GDM1 (cell line): ENCODE measurements at places on chromosomes 16 and 17.

DNA sequence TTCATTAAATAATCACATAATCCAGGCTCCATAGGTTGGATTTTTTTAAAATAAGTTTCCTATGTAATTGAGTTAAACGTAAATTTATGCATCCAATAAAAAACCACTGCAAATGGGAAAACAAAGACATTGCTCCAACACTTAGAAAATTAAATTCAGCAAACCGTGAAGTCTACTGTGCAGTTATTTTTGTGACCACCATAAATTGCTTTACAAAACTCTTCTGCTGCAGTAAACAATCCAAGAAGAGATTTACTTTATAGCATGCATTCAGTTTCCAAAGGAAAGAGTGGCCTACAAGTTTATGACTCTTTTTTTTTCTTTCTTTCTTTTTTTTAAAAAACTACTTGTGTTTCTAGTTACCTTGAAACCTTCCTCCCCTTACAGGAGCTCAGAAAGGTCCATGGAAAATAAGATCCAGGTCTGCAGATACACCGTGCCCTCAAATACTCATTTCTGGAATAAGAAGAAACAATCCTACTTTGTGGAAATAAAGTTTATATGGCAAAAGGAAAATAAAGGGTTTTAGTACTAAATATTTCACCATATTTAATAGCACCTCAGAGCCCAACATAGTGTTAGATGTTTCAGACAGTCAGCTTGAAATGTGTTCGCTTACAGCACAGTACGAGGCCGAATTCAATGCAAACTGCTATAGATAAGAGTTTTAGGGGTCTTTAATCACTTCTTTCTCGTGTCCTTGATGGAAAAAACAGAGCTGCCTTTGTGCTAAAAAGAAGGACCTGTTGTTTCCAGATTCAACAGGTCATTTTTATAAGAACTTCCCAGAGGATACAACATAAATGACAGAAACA lies 3.2 kb downstream of the HS3ST3A1 start:
- DNase-seq: no peak

DNA sequence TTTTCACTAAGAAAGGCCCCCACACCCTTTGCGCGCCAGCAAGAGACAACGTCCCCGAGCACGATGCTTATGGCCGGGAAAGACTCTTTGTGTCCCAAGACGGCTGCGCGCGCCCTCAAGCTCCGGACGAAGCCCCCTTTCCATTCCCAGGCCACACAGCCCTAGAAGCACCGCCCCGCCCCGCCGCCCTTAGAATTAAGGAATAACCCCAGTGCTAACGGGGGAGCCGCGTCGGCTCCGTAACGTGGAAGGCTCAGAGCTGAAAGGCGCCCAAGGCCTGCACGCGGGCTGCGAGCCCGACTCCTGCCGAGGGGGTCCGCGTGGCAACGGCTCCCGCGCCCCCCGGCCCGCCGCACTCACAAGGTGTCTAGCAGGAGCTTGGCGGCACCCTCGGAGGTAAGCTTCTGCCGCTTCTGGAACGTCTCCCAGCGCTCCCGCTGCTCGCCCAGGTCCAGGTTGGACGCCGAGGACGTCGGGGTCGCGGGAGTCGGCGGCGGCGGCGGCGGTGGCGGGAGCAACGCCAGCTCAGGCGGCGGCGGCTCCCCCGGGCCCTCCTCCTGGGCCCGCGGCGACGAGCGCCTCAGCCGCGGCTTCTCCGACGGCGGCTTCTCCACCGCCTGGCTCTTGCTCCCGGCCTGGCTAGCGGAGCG lies 477 bp downstream of the CENPV start:
- DNase-seq: peak; percentile 54

DNA sequence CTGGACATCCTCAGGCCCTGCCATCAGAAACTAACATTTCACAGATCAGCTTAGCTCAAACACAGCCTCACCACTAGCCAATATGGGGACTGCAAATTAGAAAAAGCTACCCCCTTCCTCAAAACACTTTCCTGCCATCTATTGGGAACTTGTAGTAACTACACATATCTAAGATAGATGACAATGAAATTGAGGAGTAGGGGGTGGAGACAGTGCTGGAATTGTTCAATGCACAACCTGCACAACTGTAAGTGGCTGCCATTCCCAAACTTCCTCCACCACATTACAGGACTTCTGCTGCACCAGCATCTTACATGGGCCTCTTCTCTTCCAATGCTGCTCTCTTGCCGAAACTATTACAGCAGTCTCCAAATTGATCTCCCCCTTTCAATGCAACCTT lies 21.9 kb downstream of the AIPL1 start:
- peak; percentile 14 for DNase-seq

DNA sequence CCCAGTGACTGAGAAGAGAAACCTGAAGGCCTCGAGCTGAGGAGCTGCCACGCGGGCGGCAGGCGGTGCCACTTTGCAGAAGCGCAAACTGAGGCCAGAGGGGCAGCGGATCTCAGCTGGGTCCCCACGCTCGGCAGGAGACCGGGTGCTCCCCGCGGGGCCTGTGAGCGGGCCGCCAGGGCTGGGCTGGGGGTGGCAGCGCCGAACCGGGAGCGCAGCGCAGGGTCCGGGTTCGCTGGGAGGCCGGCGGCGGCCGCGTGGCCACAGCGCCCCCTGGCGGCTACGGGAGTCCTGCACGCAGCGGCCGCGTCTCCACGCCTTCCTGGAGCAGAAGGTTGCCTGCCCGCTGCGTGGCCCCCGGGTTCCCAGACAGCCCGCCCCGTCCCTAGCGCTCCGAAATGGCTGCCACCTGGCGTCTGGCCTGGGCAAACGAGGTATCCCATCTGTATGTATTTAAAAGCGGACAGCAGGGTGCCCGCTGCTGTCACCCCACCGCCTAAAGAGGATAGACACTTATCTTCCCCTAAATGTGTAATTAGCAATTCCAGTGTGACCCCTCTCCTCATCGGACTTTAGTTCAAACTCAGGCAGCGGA lies 96.1 kb upstream of the CDH5 start:
- DNase-seq: peak; percentile 27

- DNase-seq: no peak
Measured at GRCh38 chr16:3501783-3502400, 1.1 kb downstream of the CLUAP1 start.

GRCh38 chr16:26344976-26345375 lies 653.2 kb downstream of the HS3ST4 start:
- DNase-seq: no peak

DNA sequence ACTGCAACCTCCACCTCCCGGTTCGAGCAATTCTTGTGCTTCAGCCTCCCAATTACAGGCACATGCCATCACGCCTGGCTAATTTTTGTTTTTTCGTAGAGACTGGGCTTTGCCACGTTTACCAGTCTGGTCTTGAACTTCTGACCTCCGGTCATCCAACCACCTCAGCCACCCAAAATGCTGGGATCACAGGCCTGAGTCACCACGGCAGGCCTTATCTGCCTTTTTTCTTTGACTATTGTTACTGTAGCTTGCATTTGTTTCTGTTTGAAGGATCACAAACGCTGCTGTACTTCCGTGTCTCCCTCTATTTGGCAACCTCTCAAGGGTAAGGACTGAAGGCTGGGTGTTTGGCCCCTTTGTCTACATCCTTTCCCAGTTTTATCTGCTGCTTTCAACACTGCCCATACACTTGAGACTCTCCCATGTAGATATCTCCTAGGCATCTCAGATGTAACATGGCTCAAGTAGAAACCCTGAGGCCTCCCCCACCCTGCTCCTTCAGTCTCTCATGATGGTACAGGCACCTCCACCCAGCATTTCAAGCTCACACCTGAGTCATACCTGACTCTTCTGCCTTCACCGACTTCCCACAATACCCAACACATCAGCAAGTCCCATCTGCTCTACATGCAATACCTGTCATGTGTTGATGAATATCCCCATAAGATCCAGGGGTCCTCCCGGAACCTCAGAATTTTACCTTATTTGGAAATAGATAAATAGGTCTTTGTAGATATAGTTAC lies 219.0 kb downstream of the CPPED1 start:
- no peak for DNase-seq

GRCh38 chr16:20743591-20743990 lies 2.0 kb upstream of the THUMPD1 start:
- DNase-seq: no peak

- DNase-seq: no peak
Measured at GRCh38 chr17:1484676-1485422, 7.6 kb downstream of the MYO1C start.

DNA sequence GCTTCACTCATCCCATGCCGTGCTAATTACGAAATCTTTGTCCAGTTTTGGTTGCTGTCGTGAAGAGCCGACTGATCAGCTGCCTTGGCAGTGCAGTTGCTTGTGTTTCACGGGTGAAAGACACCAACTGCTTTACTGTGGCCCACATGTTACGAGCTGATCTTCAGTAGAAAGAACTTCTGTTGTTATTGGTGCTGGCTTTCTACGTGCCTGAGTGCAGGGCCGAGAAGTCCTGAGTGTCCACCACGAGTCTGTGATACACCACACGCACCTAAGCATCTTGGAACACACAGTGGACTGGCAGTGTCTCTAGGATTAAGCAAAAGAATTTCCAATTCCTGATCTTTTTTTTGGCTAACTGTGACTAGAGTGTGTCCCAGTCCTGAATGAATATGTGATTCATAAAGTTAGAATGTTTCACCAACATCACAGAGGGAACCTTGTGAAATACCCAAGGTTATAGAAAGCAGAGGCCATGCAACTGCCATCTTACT lies 70.4 kb upstream of the CLEC18A start:
- no peak for DNase-seq

GRCh38 chr16:54577651-54578128 lies 291.1 kb upstream of the IRX3 start:
- DNase-seq: no peak

DNA sequence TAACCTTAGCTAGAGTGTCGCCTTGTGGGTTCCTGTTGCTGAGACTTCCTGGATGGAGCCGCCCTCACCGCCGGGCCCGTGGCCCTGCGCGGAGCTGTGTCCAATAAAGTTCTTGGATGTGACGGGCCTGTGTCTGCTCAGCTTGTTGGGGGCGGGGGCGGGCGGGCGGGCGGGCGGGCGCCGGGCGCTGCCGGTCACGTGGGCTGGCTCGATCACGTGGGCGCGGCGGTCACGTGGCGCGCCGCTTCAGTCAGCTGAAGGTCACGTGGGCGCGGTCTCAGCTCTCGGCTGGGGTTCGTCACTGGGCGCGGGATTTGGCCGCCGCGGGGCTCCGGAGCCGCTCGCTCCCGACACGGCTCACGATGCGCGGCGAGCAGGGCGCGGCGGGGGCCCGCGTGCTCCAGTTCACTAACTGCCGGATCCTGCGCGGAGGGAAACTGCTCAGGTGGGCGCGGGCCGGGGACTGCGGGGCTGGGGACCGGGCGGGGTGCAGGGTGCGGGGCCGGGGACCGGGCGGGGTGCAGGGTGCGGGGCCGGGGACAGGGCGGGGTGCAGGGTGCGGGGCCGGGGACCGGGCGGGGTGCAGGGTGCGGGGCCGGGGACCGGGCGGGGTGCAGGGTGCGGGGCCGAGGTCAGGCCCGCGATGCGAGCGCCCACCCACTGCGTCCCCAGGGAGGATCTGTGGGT lies at the start of gene AMDHD2:
Gene AMDHD2 (plus strand): TSS at position 275 of the 687 bp plus-strand sequence. CDS start 88 bp downstream, at position 363.
- peak; percentile 81 for DNase-seq

DNA sequence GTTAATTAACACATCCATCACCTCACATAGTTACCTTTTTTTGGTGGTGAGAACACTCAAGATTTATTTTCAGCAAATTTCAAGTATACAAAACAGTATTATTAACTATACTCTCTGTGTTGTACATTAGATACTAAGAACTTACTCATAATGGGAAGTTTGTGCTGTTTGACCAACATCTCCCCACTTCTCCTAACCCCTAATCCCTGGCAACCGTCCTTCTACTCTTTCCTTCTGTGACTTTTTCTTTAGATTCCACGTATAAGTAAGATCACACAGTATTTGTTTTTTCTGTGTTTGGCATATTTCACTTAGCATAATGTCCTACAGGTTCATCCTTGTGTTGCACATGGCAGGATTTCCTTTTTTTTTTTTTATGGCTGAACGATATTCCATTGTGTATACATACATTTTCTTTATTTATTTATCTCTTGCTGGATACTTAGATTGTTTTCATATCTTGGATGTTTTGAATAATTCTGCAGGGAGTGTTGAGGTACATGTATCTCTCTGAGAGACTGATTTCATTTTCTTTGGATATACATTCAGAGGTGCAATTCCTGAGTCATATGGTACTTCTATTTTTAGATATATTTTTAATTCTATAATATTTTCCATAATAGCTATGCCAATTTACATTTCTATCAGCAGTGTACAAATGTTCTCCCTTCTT lies 19.0 kb downstream of the PPM1D start:
- no peak for DNase-seq

DNA sequence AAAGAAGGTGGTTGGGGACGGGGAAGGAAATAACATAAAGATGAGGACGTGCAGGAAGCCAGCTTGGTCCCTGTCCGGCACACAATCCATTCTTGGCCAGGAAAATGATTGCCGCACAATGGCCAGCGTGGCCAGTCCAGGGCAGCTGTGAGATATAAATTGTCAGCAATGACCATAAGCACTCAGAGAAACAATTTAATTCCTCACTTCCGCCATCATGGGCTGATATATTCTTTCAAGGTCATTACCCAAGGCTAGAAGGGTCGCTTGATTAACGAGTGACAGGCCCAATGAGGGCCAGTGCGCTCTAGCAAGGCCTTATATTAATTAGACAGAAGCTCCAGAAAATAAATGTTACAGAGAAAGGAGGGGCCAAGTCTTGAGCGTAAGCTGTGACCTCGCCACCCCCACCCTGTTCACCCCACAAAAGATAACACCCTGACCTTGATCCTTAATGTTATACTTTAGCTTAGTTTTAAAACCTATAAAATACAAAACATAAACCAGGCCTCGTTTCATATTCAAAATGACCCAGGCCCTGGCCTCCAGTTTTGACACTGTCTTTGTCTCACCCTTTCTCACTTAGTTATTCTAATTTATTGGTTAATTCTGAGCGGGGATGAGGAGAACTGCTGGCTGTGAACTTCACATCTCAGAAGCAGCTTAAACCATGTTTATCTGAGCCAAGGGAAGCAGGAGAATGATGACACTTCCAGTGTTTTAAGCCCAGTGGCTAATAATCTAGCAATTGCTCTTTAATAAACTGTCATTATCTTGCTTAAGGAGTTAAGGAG lies 478.3 kb upstream of the ZFHX3 start:
- no peak for DNase-seq

- peak; percentile 65 for DNase-seq
Measured at GRCh38 chr17:50274142-50274896, at the start of gene TMEM92. TSS of gene TMEM92 (plus strand) at chr17:50274466. CDS start at chr17:50274502, 36 bp downstream.

GRCh38 chr17:45236282-45236606 lies 14.6 kb downstream of the FMNL1 start:
- DNase-seq: no peak
